HL-60 (cell line): ENCODE measurements at places on chromosomes 13 and 19.

DNA sequence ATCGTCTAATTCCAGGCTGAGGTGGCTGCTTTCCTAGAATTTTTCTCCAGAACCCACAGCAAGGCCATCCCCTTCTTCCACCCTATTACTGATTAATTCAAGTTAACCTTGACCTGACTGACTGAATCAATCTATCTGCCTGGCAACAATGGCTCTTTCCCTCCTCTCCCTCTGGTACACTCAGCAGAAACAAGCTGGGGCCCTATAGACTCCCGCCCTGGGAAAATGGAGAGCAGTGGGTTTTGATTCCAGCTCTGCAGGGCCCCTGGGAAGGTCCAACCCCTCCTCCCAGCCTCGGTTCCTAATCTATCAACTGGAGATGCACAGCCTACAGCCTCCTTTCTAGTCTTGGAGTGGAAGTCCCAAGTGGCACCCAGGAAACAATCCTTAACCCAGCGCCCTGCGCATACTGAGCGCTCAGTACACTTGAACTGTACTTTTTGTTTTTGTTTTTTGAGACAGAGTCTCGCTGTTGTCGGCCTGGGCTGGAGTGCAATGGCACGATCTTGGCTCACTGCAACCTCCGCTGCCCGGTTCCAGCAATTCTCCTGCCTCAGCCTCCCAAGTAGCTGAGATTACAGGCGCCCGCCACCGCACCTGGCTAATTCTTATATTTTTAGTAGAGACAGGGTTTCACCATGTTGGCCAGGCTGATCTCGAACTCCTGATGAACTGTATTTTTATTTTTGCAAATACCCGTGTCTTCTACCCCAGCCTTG, 5.2 kb upstream of the C3 start:
- no peak for DNase-seq

DNA sequence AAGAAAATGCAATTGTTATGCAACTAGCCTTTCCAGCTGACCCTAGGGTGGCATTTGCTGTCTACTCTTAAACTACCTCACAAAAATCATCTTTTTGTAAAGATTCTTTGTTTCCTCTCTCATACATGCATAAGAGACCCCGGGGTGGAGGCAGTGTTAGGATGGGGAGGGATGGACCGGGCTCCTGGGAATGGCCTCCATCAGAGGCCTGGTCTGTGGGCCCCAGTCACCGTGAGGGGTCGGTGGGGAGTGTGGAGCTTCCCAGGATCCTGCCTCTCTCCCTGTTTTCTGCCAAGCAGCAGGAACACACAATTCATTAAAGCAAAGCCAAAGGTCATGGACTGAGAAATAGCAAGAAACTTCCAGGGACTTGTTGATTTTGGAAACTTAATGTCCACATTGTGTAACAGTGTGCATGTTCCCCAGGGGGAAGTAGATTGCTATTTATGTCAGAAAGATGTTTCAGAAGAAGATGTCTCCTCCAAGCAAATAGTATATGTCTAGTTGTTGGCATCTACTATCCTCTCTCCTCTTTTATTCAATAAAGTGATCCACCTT, 241.4 kb downstream of the ENOX1 start:
- DNase-seq, result no peak

- DNase-seq, result peak; percentile 36
Measured at GRCh38 chr19:1618157-1619093, 13.2 kb upstream of the UQCR11 start.

- no peak for DNase-seq
Measured at GRCh38 chr19:7421941-7422744, 66.7 kb downstream of the PEX11G start.

DNA sequence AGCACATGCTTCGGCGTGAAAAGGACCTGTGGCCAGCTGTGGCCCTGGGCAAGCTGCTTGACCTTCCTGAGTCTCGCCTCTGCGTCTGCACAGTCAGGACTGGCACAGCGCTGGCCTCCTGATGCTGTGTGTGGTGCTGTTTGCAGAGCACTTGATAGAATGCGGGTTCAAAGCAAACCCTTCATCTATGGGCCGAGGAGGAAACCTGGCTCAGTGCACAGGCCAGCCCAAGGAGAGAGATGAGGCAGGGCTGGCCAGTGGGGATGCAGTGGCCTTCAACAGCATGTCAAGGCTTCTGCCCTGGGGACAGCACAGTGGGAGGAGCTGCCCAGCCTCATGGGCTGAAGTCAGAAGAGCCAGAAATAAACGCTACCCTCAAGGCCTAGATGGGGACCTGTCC, 21.3 kb upstream of the VSTM2B start:
- DNase-seq, result no peak
